ENCODE measurements at places on chromosomes 5 and 9.

- no peak for DNase-seq
These were observed 8.2 kb downstream of the IL4 start for GRCh38 chr5:132681983-132682382.

- no peak for DNase-seq
These were observed 6.1 kb downstream of the MAMDC2 start for GRCh38 chr9:70049672-70050271.

- no peak for DNase-seq
These were observed 161.4 kb upstream of the TRPC7 start for GRCh38 chr5:136526791-136527190.

- no peak for DNase-seq
These were observed 42.8 kb downstream of the NEURL1B start for GRCh38 chr5:172683645-172684471.

- DNase-seq: peak; percentile 87
These were observed 3.4 kb downstream of the PDLIM4 start for GRCh38 chr5:132260714-132261551.
